ENCODE measurements at places on chromosomes 7 and 10.

GRCh38 chr10:12717981-12718707 lies 283.4 kb downstream of the CCDC3 start:
- no peak for DNase-seq

DNA sequence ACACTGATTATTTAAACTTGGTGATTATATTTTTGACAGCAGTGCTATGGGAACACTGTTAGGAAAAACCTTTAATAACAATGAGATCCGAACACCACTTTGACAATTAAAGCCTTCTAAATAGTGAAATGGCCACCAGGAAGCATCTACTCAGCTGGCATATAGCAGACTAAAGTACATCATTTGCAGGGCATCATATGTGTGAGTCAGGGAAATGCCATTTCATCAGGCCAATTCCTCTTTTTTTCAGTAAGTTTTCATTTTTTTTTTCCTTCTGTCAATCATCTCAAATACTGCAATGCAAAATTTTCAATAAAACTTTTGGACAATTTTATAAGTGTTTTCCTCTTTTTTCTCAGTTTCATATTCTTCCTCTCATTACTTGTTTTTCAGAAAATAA lies 521.4 kb upstream of the SEMA3D start:
- no peak for DNase-seq

DNA sequence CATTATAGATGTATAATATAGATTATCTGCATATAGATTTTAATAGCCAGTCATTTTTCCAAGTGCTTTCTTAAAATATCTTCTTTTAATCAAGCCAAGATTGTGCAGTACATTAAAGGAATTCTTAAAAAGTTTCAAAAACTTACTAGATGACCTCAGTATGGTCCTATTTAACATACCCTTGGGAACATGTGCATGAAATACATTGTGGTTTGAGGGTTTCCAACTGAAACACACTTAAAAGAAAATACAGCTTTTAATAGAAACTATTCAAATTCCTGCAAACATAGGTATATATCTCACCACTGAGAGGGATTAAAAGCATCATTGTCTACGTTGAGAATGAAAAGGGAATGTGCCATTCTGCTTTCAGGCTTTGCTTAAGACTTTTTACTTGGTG lies 364.9 kb downstream of the SUGCT start:
- DNase-seq: no peak

DNA sequence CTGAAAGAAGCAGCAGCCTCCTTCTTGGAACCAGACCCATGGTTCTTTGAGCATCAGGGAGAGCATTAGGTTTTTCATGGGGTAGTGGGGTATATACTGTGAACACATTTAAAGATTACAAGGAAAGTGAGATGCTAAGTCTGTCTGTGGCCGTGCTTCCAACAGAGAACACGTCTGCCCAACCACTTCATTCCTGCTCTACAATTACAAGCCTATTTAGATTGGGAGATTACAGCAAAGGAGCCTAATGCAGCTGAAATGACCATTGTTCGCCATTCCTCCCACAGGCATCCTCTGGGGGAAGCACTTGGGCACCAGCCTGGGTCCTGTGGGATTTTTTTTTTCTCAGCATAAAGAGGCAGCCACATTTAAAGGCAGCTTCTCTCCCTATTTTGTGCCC lies 536.4 kb downstream of the XPNPEP1 start:
- no peak for DNase-seq

DNA sequence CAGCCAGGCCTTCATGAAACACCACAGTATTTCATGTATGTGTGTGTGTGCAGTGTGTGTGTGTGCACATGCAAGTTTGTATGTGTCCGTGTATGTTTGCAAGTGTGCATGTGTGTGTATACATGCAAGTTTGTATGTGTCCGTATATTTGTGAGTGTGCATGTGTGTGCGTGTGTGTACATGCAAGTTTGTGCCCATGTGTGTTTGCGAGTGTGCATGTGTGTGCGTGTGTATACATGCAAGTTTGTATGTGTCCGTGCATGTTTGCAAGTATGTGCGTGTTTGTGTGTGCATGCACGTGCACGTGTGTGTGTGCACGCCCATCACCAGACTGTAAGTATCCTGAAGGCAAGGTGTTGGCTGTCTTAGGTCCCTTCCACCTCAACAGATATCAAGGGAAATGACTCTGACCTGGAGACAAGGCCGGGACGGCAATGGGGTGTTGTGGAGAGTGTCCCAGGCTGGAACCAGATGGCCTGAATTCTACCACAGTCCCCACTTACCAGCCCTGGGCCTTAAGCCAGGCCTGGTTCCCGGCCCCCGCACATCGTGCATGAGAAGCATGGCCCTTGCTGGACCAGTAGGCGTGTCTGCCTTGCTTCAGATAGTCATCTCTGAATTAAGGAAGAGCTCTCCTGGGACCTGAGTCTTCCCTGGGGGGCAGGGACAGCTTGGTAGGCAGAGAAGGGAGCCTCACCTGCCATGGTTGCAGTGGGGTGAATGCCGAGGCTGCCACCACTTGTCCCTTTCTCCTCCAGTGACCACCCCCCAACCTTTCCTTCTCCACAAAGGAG lies 140.0 kb downstream of the GRK5 start:
- no peak for DNase-seq

DNA sequence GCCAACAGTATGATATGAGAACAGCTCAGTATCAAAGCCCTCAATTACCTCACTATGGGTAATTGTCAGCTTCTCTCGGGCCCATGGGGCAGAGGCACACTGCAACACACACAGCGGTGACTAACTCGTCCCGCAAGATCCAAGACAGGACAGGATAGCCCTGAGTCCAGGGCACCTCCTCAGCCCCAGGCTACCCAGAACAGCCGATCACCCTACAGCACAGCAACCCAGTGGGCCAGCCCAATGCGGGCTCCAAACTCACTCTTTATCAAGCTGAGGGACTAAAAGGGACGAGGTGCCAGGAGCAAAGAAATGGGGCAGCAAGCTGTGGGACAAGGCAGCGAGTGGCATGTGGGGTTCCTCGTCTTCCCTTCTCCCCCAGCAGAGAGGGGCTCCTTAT lies 765.1 kb downstream of the GRID1 start:
- no peak for DNase-seq

DNA sequence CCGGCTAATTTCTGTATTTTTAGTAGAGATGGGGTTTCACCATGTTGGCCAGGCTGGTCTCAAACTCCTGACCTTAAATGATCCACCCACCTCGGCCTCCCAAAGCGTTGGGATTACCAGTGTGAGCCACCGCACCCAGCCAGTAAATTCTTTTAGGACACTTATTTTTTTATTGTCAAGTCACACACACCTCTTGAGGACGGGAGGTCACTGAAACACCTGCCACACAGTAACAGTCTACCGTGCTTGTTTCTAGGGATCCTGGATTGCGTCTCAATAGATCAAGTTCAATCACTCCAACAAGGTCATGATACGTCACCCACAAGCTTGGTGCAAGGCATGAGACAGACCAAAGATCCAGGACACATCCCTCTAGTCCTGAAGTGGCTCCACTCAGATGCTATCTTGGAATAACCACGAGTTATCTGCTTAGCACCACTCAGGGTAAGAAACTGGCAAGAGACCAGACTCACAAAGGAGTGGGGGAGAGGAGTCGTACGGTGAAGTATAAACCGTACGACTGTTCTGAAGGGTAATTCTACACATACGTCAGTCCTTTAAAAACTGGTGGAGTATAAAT lies 58.9 kb upstream of the NCAPG2 start:
- no peak for DNase-seq

DNA sequence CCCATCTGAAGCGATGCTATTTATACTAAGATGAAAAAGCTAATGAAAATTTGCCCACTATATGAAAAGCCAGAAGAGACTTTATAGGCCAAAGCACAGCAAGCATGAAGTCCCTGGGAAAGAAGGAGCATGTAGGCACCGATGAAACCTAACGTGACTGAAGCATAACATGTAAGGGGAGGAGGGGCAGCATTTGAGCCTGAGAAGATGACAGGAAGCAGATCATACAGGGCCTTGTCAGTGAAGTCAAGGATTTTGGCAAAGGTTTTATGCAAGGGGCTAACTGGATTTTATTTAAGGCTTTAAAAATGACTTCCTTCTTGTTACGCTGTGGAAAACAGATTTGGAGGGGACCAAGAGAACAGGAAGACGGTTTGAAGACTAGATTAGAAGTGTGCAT lies 744.0 kb downstream of the PHTF2 start:
- no peak for DNase-seq

GRCh38 chr7:76364198-76364584 lies 5.4 kb upstream of the YWHAG start:
- DNase-seq: no peak

DNA sequence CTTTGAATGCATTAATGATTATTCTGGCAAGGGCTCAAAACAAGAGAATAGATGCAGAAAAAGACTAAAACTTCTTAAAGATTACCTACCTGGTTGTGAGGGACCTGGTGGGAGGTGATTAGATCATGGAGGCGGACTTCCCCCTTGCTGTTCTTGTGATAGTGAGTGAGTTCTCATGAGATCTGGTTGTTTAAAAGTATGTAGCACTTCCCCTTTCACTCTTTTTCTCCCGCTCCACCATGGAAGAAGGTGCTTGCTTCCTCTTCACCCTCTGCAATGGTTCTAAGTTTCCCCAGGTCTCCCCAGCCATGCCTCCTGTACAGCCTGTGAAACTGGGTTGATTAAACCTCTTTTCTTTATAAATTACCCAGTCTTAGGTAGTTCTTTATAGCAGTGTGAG lies 226.6 kb downstream of the ARHGAP12 start:
- no peak for DNase-seq

DNA sequence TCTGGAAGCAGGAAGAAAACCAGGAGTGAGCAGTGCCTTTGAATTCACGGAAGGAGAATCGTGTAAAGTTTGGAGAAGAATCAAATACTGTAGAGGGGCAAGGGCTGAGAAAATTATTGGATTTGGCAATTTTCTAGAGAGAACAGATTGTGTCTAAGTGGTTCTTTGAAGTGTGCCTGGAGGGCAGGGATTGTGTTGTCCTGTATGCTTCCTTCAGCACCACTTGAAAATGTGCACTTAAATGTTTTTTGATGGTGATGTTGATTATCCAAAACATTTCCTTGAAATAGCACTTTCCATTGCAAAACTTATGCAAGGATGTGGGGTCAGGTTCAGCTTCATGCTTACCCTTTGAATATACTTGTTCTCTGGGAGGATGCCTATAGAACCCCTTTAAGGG lies 360.2 kb downstream of the SORCS3 start:
- no peak for DNase-seq

DNA sequence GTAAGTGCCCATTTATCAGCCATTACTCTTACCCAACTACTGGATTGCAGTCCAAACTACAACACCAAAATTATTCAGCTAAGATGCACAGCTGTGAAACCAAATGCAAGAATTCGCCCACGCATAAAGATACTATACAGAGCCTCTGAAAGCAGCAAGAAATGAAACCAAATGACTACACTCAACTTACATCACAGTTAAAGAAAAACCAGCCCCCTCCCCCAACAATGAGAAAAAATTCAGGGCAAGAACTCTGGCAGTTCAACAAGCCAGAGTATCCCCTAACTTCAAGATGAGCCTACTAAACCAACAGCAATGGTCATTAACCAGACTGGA lies 209.1 kb upstream of the VWC2 start:
- DNase-seq: no peak

Data from NCI-H2081 (cell line).